ENCODE measurements at places on chromosomes 1 and 21.

DNA sequence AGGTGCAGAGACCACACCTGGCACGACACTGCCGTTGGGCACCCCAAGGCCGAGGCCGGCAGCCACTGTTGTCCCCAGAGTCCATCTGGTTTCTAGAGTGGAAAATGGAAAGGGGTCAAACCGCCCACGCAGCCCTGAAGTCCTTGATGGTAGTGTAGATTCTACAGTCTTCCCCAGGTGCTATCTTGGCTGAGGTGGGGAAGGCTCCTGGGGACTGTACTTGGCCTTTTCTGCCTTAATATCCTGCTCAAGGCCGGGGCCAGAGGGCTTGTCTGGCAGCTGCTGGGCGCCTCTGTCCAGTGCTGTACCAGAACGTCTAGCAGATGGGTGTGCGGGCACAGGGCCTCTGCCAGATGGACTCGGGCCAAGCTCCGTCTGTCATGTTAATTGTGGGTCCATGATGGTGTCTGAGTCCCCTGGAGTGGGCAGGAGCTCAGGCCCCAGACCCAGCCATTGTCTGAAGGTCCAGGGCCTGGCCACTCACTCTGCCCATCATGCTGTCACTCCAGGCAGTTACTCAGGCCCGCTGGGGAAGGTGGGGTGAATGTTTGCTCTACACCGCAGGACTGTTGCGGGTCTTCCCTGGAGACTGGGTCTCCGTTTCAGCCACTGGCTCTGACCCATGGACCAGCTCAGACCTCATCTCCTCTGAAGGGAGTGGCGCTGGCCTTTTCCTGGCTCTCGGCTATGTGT lies 161.9 kb upstream of the COL6A1 start:
- DNase-seq, result no peak

- no peak for DNase-seq
Measured at GRCh38 chr1:31995263-31995662, 18.4 kb upstream of the KHDRBS1 start.

DNA sequence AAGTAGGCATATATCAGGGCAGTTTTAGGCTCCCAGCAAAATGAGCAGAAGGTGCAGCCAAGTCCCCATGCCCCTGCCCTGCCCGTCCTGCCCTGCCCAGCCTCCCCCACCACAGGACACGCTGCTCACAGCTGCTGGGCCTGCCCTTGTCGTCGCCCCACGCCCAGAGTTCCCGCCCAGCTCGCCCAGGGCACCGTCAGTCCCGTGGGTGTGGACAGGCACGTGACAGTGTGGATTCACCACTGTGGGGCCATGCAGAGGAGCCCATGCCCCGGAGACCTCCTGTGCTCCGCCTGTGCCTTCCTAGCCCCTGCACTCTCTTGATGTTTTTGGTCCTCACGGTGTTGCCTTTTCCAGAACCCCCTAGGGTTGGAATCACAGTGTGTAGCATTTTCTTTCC lies 7.0 kb downstream of the FAAP20 start:
- no peak for DNase-seq

GRCh38 chr21:33682992-33683627 lies 40.8 kb downstream of the ITSN1 start:
- peak; percentile 99 for DNase-seq

- DNase-seq, result no peak
Measured at GRCh38 chr1:213183036-213183672, 132.1 kb downstream of the RPS6KC1 start.

- peak; percentile 18 for DNase-seq
Measured at GRCh38 chr1:91440847-91441246, 36.2 kb upstream of the HFM1 start.

DNA sequence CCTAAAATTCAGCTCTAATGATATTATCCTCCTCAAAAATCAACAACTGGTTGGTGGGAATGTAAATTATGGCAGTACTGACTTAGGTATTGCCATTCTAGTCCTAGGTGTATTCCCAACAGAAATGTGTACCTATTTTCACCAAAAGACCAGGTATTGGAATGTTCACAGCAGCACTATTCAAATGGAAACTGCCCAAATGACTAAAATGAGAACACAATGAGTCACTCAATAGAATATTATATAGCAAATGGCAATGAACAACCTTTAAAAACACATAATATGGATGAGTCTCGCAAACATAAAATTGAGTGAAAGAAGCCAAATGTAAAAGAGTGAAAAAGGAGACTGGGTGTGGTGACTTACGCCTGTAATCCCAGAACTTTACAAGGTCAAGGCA lies 44.9 kb downstream of the GADD45A start:
- DNase-seq, result peak; percentile 51

GRCh38 chr1:47699492-47700235 lies 261.8 kb downstream of the FOXD2 start:
- no peak for DNase-seq

DNA sequence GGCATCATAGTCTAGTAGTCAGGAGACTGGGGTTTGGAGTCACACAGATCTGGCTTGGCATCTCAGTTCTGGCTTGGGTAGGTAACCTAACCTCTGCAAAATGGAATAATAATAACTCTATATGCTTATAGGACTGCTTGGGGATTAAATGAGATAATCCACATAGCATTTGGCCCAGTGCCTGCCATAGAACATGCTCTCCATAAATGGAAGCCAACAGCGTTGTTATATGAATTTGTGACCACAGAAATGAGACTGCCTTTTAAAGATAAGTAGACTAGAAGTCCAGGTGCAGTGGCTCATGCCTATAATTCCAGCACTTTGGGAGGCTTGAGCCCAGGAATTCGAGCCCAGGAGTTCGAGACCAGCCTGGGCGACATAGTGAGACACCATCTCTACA lies 4.0 kb upstream of the OPRD1 start:
- DNase-seq, result no peak

- DNase-seq, result peak; percentile 36
Measured at GRCh38 chr1:112840631-112841624, 115.1 kb downstream of the SLC16A1 start.

GRCh38 chr1:44273560-44274350 lies 60.5 kb downstream of the DMAP1 start:
- DNase-seq, result no peak

DNA sequence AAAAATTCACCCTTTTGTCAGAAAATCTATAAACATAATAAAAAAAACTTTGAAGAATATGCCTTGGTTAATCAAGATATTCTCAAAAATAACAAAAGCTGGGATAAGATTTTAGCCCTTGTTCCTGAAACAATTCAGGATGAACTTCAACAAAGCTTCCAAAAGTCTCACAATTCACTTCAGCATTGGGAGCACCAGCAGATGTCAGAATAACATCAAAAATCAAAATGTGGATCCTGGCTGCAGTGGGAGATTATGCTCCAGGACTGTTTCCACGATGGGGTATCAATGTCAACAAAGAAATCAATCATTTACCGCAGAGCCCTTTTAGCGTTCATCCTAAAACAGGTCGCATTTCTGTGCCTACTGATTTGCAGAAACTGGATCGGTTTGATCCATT lies 35.2 kb downstream of the ZNF670 start:
- DNase-seq, result no peak

DNA sequence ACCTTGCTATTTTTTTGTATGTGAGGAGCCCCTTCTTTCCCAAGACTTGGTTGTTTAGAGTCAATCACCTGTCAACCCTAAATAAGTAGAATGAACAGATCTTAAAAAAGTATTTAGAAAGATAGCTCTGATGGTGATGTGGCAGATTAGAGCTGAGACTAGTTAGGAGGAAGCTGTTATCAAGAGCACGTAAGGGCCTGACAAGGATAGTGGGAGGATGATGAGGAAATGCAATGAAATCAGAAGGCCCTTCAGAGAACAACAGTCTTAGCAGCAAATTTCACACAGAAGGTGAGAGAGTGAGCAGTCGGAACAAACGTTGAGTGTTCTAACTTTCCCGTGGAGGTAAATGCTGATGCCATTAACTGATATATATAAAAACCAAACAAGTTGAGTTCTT lies 15.9 kb upstream of the S1PR1 start:
- DNase-seq, result no peak

GRCh38 chr1:32580348-32581017 lies 41.3 kb downstream of the ZBTB8A start:
- no peak for DNase-seq

GRCh38 chr1:216032961-216033614 lies 390.2 kb downstream of the USH2A start:
- no peak for DNase-seq

GRCh38 chr1:51600965-51601364 lies 15.9 kb upstream of the OSBPL9 start:
- DNase-seq, result no peak

GRCh38 chr1:226806988-226807387 lies 63.4 kb upstream of the PSEN2 start:
- DNase-seq, result peak; percentile 80

- peak; percentile 41 for DNase-seq
Measured at GRCh38 chr1:17606826-17607440, 67.4 kb downstream of the ARHGEF10L start.

DNA sequence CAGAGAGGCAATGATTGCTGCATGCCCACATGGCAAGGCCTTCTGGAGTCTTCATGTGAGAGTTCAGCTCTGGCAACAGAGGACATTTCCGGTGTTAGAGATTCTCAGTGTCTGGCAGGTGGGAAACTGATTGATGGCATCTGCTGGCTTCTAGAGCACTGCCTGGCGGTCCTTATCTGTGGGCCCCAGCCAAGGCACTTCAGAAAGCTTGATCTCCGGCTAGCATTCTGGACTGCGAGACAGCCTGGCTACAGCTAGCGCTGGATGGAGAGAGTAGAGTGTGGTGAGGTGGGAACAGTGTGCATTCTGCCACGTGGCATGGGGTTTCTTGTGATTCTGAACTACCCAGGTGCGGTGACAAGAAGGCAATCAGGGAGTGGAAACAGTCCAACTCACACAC lies 9.4 kb downstream of the ZNF678 start:
- no peak for DNase-seq

DNA sequence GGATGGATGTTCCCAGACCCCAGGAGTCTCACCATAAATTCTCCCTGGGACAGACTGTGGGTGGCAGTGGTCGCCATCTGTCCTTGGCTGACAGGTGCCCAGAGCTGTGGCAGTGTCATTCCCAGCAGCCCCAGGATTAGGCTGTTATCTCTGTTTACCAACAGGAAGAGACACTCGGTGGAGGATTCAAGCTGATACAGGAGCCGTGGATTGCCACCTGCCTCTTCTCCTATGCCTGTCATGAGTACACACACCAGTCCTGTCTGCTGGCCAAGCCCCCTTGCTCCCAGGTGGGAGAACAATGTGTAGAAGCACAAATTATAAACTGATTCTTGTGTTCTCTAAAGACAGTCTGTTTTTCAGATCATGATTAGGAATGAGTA lies 152.6 kb downstream of the ETS2 start:
- no peak for DNase-seq

DNA sequence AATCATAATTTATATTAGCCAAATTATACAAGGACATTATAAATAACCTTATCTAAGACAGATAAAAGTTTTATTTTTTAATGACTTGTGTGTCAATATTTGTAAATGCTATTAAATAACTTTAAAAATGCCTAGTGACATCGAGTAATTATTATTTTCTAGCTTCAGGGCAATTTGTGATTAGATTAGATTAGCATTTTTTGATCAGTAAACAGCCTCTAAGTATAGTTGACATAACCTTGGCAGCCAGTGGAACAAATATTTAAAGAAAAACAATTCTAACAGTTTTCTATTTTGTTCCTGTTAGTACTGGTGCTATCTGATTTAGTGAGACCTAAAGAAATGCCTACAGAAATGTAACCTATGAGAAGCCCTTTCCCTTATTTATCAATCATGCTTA lies 169.1 kb downstream of the PLA2G4A start:
- no peak for DNase-seq

- no peak for DNase-seq
Measured at GRCh38 chr1:84350550-84350949, 47.7 kb upstream of the DNASE2B start.

- no peak for DNase-seq
Measured at GRCh38 chr1:228415221-228415620, 1.4 kb downstream of the TRIM17 start.

DNA sequence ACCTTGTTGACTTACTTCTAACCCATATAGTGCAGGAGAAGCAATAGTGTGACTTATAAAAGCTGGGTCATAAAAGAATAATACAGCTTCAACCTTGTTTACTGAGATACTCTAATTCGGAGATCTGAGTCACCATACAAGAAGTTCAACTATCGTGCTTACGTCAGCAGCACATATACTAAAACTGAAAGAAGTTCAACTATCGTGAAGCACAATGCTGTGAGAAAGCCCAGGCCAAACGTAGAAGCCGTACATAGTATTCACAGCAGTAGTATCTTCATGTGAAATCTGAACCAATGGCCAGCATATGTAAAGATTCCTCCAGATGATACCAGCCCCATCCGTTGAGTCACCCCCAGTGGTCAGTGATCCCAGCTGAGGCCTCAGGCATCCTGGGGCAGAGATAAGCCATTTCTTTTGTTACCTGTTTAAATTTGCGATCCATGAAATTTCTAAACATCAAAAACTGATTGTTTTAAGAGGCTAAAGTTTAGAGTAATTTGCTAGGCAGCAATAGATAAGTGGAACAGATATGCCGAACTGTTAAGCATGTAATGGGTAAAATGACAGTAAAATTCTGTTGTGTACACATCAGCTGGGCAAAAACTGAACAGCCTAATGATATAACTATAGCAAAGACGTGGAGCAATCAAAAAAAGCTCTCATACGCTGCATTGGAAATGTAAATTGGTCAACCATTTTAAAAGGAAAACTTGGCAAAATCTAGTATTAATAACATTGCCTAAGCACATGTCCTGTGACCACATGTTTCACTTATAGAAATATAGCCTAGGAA lies 53.9 kb upstream of the SAMD13 start:
- peak; percentile 90 for DNase-seq

GRCh38 chr1:6646499-6647148 lies 22.0 kb downstream of the THAP3 start:
- DNase-seq, result peak; percentile 51

GRCh38 chr1:172733815-172734214 lies 74.9 kb downstream of the FASLG start:
- DNase-seq, result no peak

GRCh38 chr1:244092964-244093638 lies 42.0 kb downstream of the ZBTB18 start:
- no peak for DNase-seq

DNA sequence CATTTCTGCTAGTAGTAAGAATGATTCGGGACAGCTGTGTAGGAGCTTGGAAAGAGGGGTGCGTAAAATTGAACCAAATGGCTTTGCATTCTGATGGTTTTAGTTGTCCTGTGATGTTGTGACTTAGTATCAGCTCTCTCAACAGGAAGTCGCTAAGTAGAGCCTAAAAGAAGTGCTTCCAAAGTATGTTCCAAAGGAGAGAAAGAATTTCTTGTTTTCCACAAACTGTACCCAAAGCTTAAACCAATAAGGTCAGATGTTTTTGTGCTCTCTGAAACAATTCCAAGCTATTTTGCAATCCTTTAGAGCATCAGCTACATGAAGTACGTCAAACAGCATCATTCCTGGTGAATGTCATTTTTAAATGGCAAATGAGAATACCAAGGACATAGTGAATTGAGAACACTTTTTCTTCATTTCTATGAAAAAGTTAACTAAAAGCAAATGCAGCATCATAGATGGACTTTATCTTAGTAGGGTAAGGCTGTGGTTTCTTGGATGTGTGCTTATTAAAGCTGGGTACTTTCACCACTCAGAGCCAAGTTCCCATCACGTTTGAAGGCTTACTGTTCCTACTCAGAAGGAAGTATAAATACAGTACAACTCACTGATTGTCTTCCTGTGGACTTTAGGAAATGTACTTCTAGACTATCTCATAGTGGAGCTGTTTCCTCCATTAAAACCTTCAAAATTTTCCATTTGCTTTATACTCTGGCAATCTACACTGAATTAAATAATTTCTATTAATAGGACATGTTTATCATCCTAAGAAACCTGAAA lies 148.6 kb downstream of the C1orf21 start:
- DNase-seq, result no peak

GRCh38 chr1:21762022-21762404 lies 20.9 kb downstream of the USP48 start:
- DNase-seq, result no peak

GRCh38 chr1:3468236-3469103 lies 14.0 kb downstream of the ARHGEF16 start:
- peak; percentile 55 for DNase-seq

All from bronchial epithelial cell (primary cell).